ENCODE measurements at places on chromosomes 3 and 15.
A peak's percentile ranks its signal among the peaks of the same experiment; 100 is the strongest.

DNA sequence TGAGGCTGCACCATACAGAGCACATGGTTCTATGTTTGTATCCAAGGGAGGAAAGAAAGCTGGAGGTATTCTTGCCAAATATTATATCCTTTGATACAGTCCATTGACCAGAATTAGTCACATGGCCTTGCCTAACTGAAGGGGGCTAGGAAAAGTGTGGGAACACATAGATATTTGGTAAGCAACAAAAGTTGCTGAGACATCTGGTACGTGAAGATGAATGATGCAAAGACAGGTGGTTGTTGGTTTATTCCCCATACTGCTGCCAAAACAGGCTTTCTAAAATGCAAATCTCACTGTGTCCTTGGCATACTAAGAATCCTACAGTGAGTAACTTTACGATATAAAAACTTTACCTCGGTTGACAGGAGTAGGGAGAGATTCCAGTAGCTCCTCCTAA lies 162.2 kb downstream of the VGLL3 start:
- no peaks in the 10 kb centered on the region for H3K36me3 ChIP-seq
- no peak for DNase-seq
- H3K4me3 ChIP-seq = no peak overlapping the region
- no peaks in the 10 kb centered on the region for H3K27me3 ChIP-seq
- H3K4me1 ChIP-seq = no peaks in the 10 kb centered on the region

GRCh38 chr3:194908496-194908895 lies 222.8 kb downstream of the FAM43A start:
- no peak overlapping the region for H3K4me3 ChIP-seq
- DNase-seq = no peak
- no peak overlapping the region for H3K27ac ChIP-seq
- H3K36me3 ChIP-seq = no peaks in the 10 kb centered on the region
- H3K27me3 ChIP-seq = peaks cover 7% of the 10 kb centered on the region

- H3K4me3 ChIP-seq = no peak overlapping the region
- H3K27ac ChIP-seq = no peak overlapping the region
- no peaks in the 10 kb centered on the region for H3K4me1 ChIP-seq
Observed at GRCh38 chr3:45120359-45121158, 25.6 kb downstream of the CDCP1 start.

GRCh38 chr15:43545426-43545825 lies 28.0 kb downstream of the MAP1A start:
- H3K4me3 ChIP-seq = no peak overlapping the region
- no peaks in the 10 kb centered on the region for H3K27me3 ChIP-seq

- H3K4me3 ChIP-seq = no peak overlapping the region
- no peaks in the 10 kb centered on the region for H3K27me3 ChIP-seq
- H3K27ac ChIP-seq = peak overlapping the region; percentile 15
- H3K36me3 ChIP-seq = peaks cover 38% of the 10 kb centered on the region
Observed at GRCh38 chr3:14130230-14130629, 5.4 kb downstream of the TMEM43 start.

DNA sequence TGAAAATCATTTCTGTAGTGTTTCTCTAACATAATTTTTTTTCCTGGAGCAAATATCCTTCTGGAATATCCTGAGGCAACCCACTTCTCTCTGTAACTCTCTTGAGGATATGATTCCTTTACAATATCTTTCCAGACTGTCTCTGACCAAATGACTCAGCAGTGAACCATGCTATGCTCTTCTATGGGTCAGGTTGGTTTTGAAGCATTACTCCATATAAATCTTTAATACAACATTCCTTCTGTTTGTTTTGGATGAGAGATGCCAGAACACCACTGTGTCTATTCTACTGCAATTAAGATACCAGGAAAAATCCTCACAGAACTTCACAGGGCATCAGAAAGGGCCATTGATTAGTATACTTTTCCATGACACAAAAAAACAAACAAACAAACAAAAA lies 626.4 kb upstream of the ZNF385D start:
- no peak overlapping the region for H3K4me3 ChIP-seq
- DNase-seq = no peak
- H3K36me3 ChIP-seq = no peaks in the 10 kb centered on the region
- peaks cover 4% of the 10 kb centered on the region for H3K27me3 ChIP-seq

DNA sequence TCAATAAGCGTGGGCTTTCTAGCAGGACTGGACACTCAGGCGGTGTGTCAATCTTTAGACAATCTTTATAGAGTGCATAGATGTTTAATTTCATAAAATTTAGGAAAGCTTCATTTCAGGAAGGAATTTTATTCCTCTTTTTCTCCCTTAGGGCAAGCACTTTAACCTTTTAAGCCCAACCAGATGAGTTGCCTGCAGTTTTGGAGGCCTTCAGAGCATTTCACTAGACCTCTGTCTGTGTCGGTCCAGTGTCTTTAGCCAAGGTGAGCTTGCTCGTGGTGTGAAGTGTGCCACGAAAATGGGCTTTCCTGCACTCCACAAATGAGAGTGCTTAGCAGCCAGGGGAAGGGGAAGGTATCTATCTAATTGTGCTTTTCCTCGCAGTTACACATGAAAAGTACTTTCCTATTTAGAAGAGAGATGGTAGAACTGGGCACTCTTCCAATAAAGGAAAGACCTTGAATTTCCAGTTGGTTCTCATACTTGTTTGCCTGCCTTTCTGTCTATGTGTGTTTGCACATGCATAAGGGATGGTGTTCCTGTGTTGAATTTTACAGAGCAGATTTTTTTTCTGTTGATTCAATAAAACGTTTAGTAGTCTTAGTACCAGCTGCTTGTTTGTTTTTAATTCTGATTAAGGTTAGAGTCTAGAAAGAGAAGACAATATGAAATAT lies 53.6 kb downstream of the FEZF2 start:
- H3K27ac ChIP-seq = no peak overlapping the region
- no peaks in the 10 kb centered on the region for H3K27me3 ChIP-seq
- peak overlapping the region; percentile 98 for H3K4me3 ChIP-seq

GRCh38 chr3:124552224-124552623 lies 178.0 kb upstream of the UMPS start:
- H3K4me3 ChIP-seq = no peak overlapping the region
- no peak for DNase-seq
- H3K4me1 ChIP-seq = no peaks in the 10 kb centered on the region
- no peak overlapping the region for H3K27ac ChIP-seq
- peaks cover 10% of the 10 kb centered on the region for H3K27me3 ChIP-seq

DNA sequence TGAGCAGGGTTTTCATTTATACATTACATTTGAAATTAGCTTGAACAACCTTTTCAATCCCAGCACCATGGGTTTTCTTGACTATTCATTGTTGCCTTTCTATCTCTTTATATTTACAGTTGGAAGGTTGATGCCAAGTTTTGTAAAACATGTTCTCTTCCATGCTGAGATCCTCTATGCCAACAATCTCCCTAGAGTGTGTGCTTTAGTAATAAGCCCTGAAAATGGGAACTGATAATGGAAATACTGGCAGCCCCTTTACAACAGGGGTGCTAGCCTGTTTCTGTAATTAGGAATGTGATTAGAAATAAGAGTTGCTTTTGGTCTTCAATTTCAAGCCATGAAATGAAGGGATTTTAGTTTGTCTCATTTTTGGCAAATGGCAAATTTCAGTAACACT lies 239.9 kb upstream of the NAALADL2 start:
- no peaks in the 10 kb centered on the region for H3K36me3 ChIP-seq
- H3K27ac ChIP-seq = no peak overlapping the region
- no peak for DNase-seq
- H3K4me1 ChIP-seq = no peaks in the 10 kb centered on the region

DNA sequence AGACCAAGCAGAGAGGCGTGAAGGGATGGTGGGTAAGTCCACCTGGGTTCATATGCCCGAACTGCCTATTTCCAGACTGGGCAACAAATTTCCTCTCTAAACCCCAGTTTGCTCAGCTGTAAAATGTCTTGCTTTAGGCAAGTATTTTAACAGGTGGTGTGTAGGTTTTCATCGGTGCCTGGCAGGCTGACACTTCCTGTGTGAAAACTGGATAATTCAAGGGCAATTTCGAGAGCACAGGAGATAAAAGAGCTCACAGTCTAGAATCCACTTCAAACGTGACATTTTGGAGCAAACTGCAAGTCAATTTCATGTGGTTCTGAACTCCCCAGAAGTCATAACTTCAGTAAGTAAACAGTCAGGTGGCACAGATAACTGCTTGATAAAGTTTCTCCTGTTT lies 112.2 kb downstream of the OXNAD1 start:
- peaks cover 16% of the 10 kb centered on the region for H3K27me3 ChIP-seq
- peaks cover 48% of the 10 kb centered on the region for H3K4me1 ChIP-seq
- H3K4me3 ChIP-seq = no peak overlapping the region
- no peak overlapping the region for H3K27ac ChIP-seq
- H3K36me3 ChIP-seq = peaks cover 2% of the 10 kb centered on the region

- peaks cover 42% of the 10 kb centered on the region for H3K4me1 ChIP-seq
- DNase-seq = no peak
- H3K36me3 ChIP-seq = peaks cover 32% of the 10 kb centered on the region
- peak overlapping the region; percentile 12 for H3K27ac ChIP-seq
- H3K4me3 ChIP-seq = no peak overlapping the region
- H3K27me3 ChIP-seq = no peaks in the 10 kb centered on the region
Observed at GRCh38 chr3:73007992-73008712, 11.5 kb downstream of the PPP4R2 start.

- H3K27me3 ChIP-seq = peaks cover 21% of the 10 kb centered on the region
- no peak for DNase-seq
- H3K4me1 ChIP-seq = peaks cover 16% of the 10 kb centered on the region
- H3K4me3 ChIP-seq = no peak overlapping the region
Observed at GRCh38 chr3:186828340-186828739, 14.2 kb upstream of the ADIPOQ start.

- H3K4me1 ChIP-seq = peaks cover 2% of the 10 kb centered on the region
- H3K4me3 ChIP-seq = no peak overlapping the region
- H3K36me3 ChIP-seq = no peaks in the 10 kb centered on the region
- DNase-seq = no peak
Observed at GRCh38 chr3:53689681-53690080, 156.5 kb downstream of the CHDH start.

DNA sequence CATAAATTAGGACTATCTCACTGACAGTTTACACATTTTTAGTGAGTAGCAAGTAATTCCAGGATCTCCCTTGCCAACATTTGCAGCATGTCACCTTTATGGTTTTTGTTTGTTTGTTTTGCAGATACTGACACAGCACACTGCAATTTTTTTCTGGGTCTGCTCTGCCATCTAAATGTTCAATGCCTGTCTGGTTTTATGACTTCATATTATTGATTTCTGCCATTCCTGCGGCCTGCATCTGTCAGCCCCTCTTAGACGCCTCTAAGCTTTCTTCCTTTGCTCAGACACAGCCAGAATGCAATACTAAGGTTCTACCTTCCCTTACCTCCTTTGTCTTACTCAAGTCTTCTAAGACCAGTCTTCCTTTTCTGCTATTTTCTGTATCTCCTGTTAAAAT lies 321.2 kb upstream of the AZI2 start:
- H3K27ac ChIP-seq = no peak overlapping the region
- H3K4me1 ChIP-seq = no peaks in the 10 kb centered on the region
- H3K27me3 ChIP-seq = peaks cover 1% of the 10 kb centered on the region
- no peaks in the 10 kb centered on the region for H3K36me3 ChIP-seq

All from memory B cell (primary cell).